ENCODE measurements at places on chromosomes 5 and 9.
A peak's percentile ranks its signal among the peaks of the same experiment; 100 is the strongest.

GRCh38 chr5:137234973-137235943 is 263.9 kb downstream of the SPOCK1 start:
- no peak for DNase-seq

DNA sequence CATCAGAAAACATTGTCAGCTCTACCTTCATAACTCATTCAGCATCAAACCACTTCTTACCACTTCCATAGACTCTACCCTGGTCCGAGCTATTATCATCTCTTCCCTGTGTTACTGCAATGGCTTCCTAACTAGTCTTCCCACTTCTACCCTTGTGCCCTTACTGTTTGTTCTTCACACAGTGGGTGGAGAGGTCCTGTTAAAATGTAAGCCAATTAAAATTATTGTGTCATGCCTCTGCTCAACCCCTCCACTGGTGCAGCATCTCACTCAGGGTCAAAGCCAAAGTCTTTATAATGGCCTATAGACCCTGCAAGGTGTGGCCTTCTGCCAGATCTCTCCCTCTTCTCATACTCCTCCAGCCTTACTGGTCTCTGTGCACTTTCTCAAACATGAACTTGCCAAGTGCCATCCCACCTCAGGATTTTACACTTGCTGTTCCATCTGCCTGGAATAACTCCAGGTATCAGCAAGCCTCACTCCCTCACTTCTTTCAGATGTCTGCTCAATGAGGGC is 22.8 kb upstream of the ARAP3 start:
- DNase-seq, result no peak

- DNase-seq, result no peak
Measured at GRCh38 chr9:20358207-20358606, 264.1 kb downstream of the MLLT3 start.

GRCh38 chr5:68250661-68251298 is 35.2 kb downstream of the PIK3R1 start:
- DNase-seq, result no peak

DNA sequence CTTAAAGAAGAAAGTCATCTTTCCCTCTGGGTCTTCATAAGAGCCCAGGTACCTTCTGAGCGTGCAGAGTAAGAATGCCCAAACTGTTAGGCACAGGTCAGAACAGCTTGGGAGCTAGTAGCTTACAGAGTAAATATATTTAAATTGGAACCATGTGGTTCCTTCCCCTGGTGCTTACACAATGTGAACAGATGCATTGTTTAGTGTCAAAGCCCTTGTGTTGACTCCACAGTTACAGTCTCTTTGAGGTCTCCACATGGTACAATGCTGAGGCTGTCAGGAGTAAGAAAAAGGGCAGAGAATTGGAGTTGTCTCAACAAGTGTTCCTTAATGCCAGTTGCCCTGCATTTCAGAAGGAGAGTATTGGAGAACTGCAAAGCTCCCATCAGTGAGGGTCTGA is 188.5 kb downstream of the PAPPA start:
- DNase-seq, result no peak

- DNase-seq, result no peak
Measured at GRCh38 chr9:12718482-12719026, 25.4 kb downstream of the TYRP1 start.

DNA sequence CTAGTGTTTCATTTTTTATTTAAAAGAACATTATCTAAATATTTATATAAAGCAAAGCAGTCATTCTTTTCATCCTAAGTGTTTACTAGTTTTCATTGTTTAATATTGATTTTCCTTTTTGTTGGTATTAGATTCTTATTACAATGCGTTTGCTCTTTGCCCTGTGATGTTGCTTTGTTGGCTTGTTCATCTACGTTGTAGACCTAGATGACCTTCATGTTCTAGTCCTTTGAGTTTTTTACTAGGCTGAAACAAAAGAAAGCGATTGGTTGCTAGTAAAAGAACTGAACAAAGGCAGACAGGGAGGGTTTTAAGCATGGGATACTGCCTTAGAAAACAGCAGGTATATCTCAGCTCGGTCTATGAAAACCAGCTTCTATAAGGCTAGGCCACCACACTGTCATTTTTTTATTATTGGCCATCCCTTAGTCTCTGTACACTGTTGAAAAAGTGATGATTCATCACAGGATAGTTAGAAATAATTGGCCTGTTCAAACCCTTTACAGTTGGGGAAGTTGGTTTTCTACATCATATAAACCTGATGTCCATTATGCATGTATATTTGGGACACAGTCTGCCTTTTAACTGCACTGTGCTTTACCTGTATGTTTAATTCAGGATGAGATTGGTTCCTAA is 119.0 kb downstream of the ZCCHC7 start:
- DNase-seq, result no peak

DNA sequence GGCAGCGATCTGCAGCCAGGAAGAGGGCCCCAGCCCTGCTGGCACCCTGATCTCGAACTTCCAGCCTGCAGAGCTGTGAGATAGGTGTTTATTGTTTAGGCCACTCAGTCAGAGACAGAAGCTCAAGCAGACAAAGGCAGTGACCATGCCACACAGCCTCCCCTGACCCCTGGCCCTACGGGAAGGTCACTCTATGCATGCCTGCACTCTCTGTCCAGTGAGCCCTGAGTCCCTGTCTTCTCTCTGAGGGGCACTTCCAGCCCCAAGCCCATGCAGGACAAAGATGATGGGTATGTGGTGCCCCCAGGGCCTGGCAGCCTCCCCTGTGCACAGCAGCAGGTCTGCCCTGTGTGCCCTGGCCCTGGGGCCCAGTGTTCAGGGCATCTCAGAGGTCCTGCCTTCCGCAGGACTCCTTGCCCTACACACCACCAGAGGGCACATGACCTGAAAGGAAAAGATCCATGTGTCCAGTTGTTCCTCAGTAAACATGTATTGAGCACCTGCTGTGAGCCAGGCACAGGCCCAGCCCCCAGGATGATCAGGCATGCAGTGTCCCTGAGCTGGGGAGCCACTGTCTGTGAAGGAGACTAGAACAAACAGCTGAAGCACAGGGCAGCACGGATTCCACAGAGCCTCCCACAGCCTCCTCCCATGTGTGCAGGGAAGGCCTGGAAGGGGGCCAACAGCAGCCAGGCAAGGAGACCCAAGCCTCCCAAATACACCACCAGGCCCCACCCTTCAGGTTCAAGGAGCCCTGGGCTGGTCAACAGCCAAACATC is 109.3 kb downstream of the ATPSCKMT start:
- no peak for DNase-seq

DNA sequence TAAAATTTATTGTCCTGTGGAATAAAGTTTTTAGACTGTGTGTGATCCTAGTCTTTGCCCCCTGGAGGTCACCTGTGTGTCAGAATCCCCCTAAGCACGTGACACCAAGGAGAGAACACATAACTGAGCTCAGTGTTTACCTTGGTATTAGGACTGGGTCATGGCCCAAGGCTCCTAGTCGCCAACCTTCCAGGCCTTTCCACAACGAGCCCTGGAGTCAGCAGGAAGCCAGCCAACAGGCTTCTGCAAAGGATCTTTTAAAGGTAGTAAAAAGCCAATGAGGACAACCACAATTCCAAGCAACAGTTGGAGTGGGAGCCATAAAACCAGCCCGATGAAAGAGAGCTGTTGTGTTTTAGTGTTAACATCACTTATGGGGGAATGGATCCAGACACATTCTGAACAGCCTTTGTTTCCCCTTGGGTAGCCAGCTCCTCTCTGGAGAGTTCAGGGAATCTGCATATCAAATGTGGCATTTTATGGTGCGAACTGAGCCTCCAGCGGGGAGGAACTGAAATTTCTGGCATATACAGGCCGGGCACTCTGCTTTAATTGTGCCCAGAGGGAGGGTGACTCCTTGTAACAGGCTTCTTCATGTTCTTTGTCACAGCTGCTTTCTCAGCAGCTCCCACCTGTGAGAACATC is 239.9 kb downstream of the FSTL4 start:
- DNase-seq, result no peak

DNA sequence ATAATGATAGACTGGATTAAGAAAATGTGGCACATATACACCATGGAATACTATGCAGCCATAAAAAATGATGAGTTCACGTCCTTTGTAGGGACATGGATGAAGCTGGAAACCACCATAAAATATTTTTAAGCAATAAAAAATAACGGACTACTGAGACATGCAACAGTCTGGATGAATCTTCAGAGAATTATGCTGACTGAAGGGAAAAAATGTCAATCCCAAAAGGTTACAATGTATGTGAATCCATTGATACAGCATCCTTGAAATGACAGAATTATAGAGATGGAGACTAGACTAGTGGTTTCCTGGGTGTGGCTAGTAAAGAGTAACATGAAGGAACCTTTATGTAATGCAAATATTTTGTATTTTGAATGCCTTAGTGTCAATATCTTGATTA is 1808.6 kb upstream of the NUDT12 start:
- no peak for DNase-seq

DNA sequence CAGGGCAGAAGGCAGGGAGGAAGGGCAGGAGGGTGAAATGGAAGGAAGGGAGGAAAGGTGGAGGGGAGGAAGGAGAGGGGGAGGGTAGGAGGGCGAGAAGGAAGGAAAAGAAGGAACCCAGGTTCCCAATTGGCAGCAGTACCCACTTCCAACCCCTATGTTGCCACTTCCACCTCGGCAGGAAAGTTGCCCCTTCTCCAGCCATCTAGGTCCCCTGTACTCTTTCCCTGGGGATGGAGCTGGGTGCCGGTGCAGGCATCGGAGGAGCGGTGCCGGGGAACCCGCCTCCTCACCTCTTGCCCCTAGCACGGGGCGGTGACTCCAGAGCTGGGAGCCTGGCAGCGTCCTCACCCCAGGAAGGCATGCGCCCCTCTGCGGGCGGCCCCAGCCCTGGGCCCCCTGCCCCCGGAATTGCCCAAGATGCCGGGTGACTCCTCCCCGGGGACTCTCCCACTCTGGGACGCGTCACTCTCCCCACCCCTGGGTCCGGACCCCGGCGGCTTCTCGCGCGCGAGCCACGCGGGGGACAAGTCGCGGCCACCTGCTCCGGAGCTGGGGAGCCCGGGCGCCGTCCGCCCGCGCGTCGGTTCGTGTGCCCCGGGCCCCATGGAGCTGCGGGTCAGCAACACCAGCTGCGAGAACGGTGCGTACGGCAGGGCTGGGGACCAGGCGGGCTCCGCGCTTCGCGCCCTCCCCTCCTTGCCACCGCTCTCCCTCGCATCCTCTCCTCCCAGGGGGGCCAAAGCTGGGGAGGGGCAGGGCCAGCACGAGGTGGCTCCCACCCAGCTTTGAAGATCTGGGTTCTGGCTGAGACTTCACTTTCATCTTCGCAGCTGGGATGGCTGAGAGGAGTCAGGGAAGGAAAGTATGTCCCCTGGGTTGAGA is at the start of gene NIPAL4:
Gene NIPAL4 (plus strand): TSS at position 499 of the 885 bp plus-strand sequence. CDS start 108 bp downstream, at position 607.
- DNase-seq, result no peak

- no peak for DNase-seq
Measured at GRCh38 chr9:72912476-72913381, 40.1 kb downstream of the ALDH1A1 start.

- no peak for DNase-seq
Measured at GRCh38 chr5:143314659-143315058, 88.8 kb downstream of the NR3C1 start.

DNA sequence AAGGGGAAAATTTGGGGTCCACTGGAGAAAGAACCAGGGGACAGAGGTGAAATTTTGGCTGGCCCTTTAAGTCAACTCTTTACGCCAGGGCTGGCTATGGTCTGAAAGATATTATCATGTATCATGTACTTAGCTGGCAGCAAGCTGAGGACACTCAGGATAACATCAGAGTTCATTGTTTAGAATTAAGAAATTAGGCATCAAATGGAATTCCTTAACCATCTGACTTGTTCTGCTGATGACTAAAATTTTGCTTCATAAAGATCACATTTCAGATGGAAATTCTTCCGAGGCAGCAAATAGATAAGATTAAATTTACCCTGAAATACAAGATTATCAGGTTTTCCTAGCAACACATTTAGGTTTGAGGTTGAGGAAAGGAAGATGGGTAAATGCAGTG is 269.4 kb upstream of the KLF9 start:
- DNase-seq, result no peak

GRCh38 chr9:78103971-78104433 is 72.4 kb upstream of the GNAQ start:
- no peak for DNase-seq

- no peak for DNase-seq
Measured at GRCh38 chr5:107483231-107484024, 187.3 kb downstream of the EFNA5 start.

DNA sequence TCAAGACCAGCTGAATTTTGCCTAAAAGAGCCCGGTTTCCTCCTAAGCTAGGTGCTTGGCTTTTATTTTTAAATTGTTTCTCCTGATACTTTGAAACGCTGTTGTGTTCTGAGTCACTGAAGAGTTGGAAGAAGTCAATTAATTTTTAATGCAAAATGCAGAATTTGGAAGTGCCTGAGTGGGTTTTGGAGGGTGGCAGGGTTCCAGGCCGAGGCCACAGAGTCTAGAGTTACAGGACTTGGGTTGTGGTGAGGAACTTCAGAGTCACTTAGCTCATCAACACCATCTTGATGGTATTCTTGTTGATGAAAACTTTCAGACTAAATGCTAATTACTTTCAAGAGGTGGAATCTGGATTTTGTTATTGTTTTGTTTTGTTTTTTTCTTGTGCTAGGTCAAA is 130.6 kb downstream of the PDZD2 start:
- DNase-seq, result no peak

GRCh38 chr9:105241356-105242043 is 3.0 kb upstream of the SLC44A1 start:
- no peak for DNase-seq

- no peak for DNase-seq
Measured at GRCh38 chr9:110954822-110955291, 83.4 kb downstream of the LPAR1 start.

- no peak for DNase-seq
Measured at GRCh38 chr5:149635394-149635793, 54.1 kb downstream of the ARHGEF37 start.

GRCh38 chr9:37197158-37198038 is 77.0 kb downstream of the ZCCHC7 start:
- DNase-seq, result no peak

DNA sequence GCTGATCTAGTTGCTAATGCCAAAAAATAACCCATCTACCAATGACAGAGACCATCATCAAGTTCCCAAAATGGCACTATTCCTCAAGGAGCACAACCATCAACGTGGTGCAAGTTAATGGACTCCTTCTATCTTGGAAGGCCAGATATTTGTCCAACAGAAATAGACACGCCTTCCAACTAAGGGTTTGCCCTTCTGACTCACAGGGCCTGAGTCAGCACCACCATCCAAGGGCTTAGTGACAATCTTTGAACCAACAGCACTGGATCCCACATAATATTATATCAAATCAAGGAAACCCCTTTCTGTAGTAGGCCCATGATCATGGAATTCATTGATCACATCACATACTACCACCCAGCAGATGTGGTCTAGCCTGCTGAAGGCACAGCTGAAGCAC is 84.3 kb downstream of the MED27 start:
- no peak for DNase-seq

GRCh38 chr9:100098046-100098886 is 534 bp downstream of the ERP44 start:
- DNase-seq, result peak; percentile 17

Data from activated naive CD4-positive, alpha-beta T cell (primary cell).